ENCODE measurements at places on chromosomes 7 and 10. TPM values are rescaled to one million over a fixed set of nuclear protein-coding genes. Genes with fewer than 3 reads are reported as not detected.

PLCE1 gene
- total RNA-seq, result 4.2 TPM

DNA sequence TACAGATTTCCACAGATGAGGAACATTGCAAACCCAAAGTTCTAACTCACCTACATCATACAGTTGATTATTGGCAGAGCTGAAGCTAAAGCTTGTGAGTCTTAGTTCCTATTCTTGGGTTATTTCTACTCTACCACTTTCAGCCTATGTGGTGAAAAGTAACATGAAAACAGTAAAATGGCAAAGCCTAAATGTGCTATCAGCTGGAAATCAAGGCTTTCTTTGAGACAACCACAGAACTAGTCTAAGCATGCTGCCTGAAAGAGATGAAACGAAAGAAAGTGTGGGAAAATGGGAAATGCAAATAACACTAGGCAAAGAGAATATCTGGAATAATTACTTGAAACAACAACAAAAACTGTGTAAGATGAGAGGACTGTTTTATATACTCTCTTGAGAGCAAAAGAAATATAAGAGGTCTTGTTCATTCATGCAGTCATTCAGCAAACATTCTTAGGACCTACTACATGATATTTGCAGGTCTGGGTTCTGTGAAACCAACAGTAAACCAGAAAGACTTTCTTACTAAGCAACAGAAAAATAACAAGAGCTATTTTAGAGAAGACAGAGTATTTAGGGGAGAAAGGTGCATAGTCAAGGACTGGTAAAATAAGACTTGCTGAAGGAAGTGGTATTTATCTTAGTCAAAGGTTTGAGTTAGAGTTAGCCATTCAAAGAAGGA lies 437.1 kb downstream of the HTR7 start:
- no peak for DNase-seq

DNA sequence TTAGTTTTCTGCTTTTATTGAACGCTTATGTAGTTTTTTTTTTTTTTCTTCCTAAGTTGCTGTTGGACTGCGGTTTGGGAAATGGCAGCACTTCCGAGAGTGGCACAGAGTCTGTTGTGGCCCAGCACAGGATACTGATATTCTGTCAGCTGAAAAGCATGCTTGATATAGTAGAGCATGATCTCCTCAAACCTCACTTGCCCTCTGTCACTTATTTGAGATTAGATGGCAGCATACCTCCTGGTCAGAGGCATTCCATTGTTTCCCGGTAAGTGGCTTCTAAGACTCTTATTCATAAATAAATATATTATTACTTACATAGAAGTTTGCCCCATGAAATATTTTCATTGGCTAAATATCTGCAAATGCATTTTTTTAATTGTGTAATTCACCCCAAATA lies 101.1 kb downstream of the BTAF1 start:
- DNase-seq, result no peak

DNA sequence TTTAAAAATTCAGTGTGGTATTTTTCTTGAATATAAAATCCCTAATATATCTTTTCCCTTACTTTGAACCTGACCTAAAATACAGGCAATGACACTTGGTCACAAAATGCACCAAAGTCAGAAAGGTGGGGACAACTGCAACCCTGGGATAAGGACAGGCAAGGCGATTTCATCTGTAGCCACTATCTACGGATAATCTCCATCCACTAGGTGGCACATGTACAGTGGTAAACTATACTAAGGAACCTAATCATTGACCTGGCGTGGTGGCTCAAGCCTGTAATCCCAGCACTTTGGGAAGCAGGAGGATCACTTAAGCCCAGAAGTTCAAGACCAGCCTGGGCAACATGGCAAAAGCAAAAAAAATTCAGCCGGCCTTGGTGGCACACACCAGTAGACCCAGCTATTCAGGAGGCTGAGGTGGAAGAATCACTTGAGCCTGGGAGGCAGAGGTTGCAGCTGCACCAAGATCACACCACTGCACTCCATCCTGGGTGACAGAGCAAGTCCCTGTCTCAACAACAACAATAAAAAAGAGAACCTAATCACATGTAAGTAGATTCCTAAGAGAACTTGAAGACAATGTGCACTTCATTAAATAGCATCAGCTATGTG lies 98.9 kb downstream of the KMT2C start:
- no peak for DNase-seq

GRCh38 chr10:34762603-34763299 lies 52.3 kb downstream of the PARD3 start:
- no peak for DNase-seq

- DNase-seq, result no peak
Measured at GRCh38 chr7:107072133-107072532, 27.6 kb downstream of the PRKAR2B start.

CYREN gene
- total RNA-seq, result 22.5 TPM

- DNase-seq, result no peak
Measured at GRCh38 chr7:135644729-135645128, 17.6 kb upstream of the STMP1 start.

DNA sequence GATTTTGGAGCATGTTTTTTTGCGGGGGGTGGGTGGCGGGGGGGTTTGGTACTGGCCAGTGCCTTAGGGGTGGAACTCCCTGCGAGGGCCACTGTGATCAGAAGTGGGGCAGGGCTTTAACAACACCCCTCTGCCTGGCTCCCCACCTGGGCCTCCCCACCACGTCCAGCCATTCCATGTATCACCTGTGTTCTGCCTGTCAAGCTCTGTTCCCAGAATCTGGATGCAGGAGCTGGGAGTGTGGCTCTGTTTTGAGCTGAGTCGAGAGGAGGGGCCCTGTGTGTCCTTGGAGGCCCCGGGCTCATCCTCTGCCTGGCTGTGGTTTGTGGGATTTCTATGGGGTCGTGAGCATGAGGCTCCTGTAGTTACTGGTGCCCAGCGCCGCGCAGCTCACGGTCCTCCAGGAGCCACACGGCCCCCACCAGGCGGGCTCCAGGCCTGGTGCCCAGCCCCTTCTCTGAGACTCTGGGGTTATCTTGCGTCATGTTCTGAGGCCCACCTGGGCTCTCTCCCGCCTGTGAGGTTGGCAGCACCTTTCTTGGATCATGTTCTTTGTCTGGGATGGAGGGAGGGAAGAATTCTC lies 29.6 kb downstream of the PFKFB3 start:
- DNase-seq, result no peak

GRCh38 chr10:97762056-97762455 lies 9.7 kb downstream of the SFRP5 start:
- DNase-seq, result peak; percentile 40

- DNase-seq, result no peak
Measured at GRCh38 chr10:56449770-56450169, 88.7 kb upstream of the ZWINT start.

DNA sequence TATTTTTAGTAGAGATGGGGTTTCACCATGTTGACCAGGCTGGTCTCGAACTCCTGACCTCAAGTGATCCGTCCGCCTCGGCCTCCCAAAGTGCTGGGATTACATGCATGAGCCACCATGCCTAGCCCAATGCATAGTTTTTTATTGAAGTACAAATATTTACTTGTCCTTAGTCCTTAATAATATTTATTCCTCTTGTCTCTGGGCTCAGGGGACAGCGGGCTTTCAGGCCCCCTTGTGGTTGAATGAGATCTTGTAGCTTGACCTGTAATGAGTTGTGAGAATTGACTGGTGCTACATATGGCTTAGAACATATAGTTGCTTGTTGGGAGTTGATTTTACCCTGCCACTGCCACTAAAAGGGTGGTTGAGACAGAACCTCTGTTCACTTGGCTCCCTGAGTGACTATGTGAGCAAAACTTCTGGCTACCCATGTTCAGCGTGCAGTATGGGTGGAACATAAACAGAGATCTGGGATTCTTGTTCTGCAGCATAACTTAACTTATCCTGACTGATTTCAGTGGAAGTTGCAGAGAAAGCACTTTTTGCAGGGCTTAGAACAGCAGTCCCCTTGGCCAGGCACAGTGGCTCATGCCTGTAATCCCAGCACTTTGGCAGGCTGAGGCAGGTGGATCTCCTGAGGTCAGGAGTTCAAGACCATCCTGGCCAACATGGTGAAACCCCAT lies 14.9 kb downstream of the CCL26 start:
- DNase-seq, result no peak

PTF1A gene
- not detected for total RNA-seq

GRCh38 chr7:36625247-36625646 lies 99.0 kb downstream of the AOAH start:
- no peak for DNase-seq

GIMAP6 gene
- 33.5 TPM for total RNA-seq

DNA sequence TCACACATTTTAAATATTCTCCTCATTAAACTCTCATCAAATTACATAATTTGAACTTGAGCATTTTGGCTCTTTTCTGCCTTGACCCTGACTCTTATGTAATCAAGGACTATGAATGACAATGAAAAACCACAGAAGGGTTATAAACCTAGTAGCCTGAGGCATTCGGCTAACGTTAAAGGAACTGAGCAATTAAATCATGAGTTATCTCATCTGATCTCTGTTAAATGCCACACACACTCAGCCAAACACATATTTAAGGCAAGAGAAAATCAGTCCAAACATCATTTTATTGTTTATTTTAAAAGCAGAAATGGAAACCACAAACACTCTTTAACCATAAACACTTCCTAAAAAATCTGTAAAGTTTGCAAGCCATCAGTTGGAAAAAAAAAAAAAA lies 204.3 kb downstream of the DGKI start:
- no peak for DNase-seq

DDC gene
- not detected for total RNA-seq

AGAP6 gene
- 2.8 TPM for total RNA-seq
